ENCODE measurements at places on chromosomes 13 and 19. TPM values are rescaled to one million over a fixed set of nuclear protein-coding genes. Genes with fewer than 3 reads are reported as not detected.

Gene DEDD2
- 29.7 TPM for total RNA-seq

Gene LAIR1
- not detected for total RNA-seq

Gene C13orf42
- not detected for total RNA-seq

Gene KLK14
- not detected for total RNA-seq

Gene TIMM29
- 42.7 TPM for total RNA-seq

Gene FGF9
- 0.12 TPM for total RNA-seq

Gene SPIB
- total RNA-seq, result not detected

Gene ZNRF4
- not detected for total RNA-seq

Gene SCGB2B2
- total RNA-seq, result not detected

Gene PSG5
- 5.0 TPM for total RNA-seq

Data from uterine smooth muscle cell (primary cell).